MG63 (cell line): ENCODE measurements at places on chromosomes 11 and 22. TPM values are rescaled to one million over a fixed set of nuclear protein-coding genes. Genes with fewer than 3 reads are reported as not detected.

DNA sequence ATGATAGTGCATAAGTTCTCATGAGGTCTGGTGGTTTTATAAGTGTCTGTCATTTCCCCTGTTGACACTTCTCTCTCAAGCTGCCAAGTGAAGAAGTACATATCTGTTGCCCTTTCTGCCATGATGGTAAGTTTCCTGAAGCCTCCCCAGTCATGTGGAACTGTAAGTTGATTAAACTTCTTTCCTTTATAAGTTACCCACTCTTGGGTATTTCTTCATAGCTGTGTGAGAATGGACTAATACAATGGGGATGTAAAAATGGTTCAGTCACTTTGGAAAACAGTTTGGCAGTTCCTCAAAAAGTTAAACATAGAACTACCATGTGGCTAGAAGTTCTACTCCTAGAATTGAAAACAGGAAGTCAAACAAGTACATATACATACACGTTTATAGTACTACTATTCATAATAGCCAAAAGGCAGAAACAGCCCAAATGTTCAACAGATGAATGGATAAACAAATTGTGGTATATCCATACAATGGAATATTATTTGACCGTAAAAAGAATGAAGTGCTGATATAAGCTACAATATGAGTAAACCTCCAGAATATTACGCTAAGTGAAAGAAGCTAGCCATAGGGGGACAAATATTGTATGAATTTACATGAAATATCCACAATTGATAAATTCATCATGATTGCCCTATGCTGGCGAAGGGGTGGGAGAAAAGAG, 16.0 kb upstream of the DKK3 start:
- DNase-seq = no peak

- peak; percentile 68 for DNase-seq
Measured at GRCh38 chr11:8870411-8871170, 40.4 kb upstream of the AKIP1 start.

DNA sequence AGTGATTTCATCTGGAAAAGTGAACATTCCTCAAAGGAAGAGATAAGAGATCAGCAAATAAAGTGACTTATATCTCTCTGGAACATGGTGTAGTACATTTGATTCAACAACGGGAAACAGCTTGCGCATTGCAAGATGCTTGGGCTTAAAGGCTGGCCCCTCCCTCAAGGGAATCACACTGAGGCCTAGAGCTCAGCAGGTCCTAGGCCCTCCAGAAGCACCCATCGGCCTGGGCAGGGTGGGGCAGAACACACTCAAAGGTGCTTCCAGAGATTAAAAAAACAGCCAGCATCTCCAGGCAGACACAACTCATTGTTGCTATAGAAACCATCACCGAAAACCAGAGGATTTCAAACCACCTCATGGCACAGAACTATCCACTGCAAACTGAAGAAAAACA, 69.0 kb upstream of the ARFGAP3 start:
- DNase-seq = no peak

GRCh38 chr11:250740-251299, 14.0 kb downstream of the PSMD13 start:
- peak; percentile 35 for DNase-seq

DNA sequence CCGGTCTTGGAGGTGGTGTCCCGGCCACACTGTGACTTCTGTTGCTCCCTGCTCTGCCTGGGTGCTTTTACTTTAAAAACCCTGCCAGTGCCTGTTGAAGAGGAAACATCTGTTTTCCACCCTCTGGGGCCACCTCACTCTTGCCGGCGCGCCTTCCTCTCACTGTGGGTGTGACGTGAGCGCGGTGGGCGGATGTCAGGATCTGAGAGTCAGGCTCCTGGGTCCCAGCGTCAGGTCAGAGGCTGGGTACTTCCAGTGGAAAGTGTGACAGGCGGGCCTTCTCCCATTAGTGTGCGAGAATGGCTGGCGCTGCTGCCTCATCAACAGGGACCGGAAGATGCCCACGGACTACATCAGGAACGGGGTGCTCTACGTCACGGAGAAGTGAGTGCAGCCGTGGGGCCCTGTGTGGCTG, 54.2 kb downstream of the GRAMD4 start:
- DNase-seq = no peak

DNA sequence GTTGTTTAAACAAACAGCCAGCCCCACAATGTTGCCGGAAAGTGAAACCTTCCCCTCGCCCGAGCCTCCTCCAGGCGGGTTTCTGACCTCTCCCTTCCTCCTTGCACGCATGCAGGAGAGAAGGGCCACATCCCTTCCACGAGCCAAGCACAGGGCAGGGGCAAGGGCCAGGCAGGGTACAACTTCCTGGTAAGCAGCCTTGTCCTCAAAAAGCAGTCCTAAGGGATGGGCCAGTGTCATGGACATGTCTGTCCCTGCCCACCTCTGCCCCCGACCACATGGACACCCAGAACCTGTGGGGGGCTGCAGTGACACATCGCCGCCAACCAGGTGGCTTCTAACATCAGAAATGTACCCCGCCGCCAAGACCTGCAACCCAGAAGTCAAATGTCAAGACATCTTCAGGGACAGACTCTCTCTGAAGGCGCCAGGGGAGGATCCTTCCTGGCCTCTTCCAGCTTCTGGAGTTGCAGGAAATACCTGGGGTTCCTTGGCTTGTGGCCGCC, 145.3 kb downstream of the CRYBB2 start:
- no peak for DNase-seq

- no peak for DNase-seq
Measured at GRCh38 chr11:91299980-91300379, 924.6 kb upstream of the FAT3 start.

DNA sequence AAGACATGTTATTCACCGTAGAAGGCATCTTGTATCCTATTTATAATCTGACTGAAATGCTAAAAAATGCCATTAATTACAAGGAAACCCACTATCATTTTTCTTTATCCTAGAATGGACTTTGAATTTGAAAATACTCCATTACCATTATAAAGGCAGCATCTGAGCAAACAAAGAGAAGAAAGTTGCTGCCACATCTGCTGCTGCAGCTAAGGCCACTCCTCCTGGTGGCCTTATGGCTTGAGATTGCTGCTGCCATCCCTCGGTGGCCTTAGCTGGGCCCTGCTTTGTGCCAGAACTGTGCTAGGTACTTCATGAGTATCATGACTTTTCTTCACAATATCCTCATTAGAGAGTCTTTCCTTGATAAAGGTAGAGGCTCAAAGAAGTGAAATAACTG, 1210.1 kb upstream of the TENM4 start:
- no peak for DNase-seq

DNA sequence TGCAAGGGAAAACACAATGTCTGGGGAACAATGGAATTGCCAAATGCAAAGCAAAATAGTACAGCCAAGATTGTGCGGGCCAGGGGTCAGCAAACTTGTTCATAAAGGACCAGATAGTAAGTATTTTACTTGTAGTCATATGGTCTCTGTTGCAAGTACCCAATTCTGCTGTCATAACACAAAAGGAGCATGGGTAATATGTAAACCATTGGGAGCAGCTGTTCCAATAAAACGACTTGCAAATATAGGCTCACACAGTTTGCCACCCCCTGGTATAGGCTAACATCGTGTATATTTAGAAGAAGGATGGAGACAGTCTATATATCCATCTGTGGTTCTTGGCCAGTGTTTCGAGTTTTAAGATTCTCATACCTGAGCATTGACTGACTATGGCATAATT, 15.6 kb downstream of the SDHAF2 start:
- no peak for DNase-seq

GRCh38 chr11:78313181-78313795, 104.3 kb downstream of the GAB2 start:
- peak; percentile 58 for DNase-seq

GRCh38 chr22:24386937-24387471, 40.4 kb upstream of the ADORA2A start:
- no peak for DNase-seq

GRCh38 chr11:129163714-129164164, 28.4 kb downstream of the ARHGAP32 start:
- DNase-seq = no peak

- DNase-seq = no peak
Measured at GRCh38 chr11:72294616-72295395, 50.8 kb upstream of the PHOX2A start.

GRCh38 chr22:40607506-40607905, 29.0 kb downstream of the MRTFA start:
- DNase-seq = no peak

DNA sequence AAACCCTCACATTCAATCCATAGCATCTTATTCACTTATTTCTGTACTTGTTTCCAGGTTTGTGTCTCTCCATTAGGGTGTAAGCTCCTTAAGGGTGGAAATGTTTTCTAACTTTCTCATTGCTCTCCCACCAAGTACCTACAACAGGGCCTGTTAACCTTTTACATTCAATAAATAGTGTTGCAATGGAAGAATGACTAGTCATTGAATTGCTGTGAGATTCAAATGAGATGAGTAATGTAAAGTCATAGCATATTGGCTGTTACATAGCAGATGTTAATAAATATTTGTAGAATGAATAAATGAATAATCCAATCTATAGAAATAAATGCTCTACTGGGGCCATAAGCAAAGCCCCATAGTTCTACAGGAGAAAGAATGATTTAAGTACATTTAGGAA, 75.4 kb upstream of the DDI1 start:
- DNase-seq = no peak

DNA sequence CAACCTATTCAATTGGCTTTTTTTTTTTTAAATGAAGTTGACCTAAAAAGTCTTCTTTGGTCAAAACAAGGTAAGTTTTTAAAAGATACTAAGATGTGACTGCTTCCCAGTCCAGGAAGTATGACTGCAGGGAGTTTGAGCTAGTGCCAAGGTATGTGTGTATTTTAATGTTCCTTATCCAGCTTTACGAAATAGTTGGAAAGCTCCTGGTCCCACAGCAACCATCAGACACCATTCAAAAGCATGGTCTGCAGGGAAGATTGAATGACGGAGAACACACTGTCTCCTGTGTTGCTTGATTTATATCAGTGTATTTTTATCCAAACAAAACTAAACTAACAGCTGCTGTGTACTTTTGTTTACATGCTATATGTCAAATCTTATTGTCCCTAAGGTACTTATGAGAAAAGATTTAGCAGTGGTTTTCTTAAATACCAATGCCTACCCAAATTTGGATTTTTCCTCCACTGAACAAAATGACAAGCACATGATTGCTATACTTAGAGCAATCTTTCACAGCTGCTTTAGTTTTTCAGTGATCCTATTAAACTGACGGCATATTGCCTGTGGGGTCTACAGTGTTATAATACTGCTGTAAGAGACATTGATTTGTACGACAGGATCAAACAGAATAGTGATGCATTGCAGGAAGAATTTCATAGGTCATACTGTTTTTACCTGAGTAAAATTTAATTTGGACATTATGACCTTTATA, 122.9 kb downstream of the DCDC1 start:
- no peak for DNase-seq

DNA sequence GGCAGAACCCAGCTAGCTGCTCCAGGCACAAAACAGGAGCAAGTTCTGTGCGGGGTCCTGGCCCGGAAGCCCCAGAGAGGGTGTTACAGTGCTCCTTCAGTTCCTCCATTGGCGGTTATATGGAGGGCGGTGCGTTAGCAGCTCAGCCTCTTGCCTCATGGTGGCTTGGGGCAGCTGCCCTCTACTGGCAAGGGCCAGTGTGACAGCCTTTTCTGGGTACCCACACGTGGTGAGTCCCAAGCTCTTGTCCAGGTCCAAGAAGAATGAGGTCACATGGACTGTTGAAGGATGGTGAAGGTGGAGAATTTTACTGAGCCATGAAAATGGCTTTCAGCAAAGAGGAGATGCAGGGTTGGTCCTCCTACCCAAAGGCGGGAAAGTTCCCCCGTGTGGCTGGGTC, 100.5 kb downstream of the WT1 start:
- DNase-seq = peak; percentile 4

DNA sequence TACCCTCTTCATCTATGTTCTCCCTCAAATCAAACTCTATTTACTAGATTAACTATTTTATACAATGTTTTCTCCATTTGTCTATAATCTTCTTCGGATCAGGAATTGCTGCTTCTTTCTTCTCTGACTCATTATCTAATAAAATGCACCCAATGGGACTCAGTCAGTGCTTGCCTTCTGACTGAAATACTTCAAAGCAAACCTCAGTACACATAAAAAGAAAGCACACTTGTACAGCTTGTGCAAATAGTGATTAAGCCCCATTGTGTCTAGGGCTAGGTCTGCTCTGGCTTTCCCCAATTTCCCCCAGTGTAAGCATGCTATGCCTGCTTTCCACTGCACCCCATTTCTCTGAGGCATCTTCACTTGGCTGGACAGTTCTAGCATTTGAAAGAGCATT, 118.6 kb upstream of the C11orf87 start:
- DNase-seq = no peak

- peak; percentile 8 for DNase-seq
Measured at GRCh38 chr11:79439886-79440570, 802 bp downstream of the TENM4 start.

DNA sequence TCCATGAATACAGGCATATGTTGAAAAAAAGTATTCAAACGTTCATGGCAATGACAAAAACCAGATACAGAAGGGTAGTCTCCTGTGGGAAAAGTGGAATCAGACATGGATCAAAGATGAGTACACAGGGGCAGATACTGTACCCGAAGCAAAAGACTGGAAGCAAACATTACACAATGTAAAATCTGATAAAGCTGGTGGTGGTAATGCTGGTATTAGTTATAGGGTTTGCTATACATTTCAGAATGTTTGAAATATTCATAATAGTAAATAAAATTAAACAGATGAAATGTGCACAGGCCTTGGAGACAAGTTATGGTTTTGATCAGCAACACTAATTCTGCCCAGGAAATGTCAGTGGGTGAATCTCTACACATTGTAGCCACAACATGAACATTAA, 607.6 kb downstream of the SOX6 start:
- DNase-seq = no peak

DNA sequence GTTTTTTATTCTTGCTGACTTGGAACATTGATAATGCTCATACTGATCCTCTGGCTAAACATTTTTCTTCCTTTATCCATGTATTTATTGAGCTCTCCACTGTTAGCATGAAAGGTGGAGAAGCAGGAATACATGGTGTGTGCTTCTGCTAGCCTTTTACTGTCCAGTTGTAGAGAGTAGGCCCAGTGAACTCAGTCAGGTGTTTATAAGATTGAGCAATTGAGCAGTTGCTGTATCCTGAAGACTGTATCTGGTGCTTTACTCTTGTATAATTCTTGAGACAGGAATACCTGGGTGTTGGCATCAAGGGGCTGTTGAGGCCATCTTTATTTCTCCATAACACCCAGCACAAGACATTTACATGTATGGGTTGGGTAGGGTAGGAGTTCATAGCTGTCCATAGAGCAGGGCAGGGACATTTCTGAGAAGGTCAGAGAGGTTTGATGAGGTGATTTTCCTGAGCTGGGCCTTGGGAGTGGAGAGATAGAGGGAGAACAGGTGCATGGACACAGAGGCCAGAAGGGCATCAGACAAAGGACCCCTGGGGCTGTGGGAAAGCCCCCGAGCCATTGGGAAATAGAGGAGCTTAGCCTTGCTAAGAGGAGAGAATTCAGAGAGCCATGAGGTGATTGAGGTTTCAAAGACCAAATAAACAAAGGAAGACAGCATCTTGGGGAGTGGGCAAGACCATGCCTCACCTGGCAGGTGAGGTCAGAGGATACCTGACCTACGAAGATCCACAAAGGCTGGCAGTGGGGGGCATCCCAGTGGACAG, 155.5 kb downstream of the TEAD1 start:
- no peak for DNase-seq

NCF4 gene
- not detected in 2 replicates for total RNA-seq

SPA17 gene
- total RNA-seq = 19.0 and 32.4 TPM in 2 replicates

FGF4 gene
- total RNA-seq = not detected in 2 replicates

MMP8 gene
- not detected in 2 replicates for total RNA-seq

P4HA3 gene
- total RNA-seq = not detected in 2 replicates

OR8D4 gene
- total RNA-seq = not detected in 2 replicates

EFCAB6 gene
- 0.37 and 2.9 TPM in 2 replicates for total RNA-seq
